Kidney epithelial cell (primary cell): ENCODE measurements at places on chromosomes 1 and 21. TPM values are rescaled to one million over a fixed set of nuclear protein-coding genes. Genes with fewer than 3 reads are reported as not detected.

GRCh38 chr1:100394285-100394684 lies 42.0 kb downstream of the CDC14A start:
- DNase-seq: no peak

GRCh38 chr1:25744636-25745425 lies 55.2 kb upstream of the SELENON start:
- no peak for DNase-seq

GRCh38 chr21:34061983-34062382 lies 11.4 kb upstream of the MRPS6 start:
- no peak for DNase-seq

GRCh38 chr1:110648417-110648816 lies 26.3 kb downstream of the KCNA3 start:
- no peak for DNase-seq

The SELL gene
- not detected in 2 replicates for total RNA-seq
